HuH-7.5 (cell line): ENCODE measurements at places on chromosomes 16 and 17.

- no peak for DNase-seq
Measured at GRCh38 chr17:58327363-58328194, 1.0 kb downstream of the TSPOAP1 start.

DNA sequence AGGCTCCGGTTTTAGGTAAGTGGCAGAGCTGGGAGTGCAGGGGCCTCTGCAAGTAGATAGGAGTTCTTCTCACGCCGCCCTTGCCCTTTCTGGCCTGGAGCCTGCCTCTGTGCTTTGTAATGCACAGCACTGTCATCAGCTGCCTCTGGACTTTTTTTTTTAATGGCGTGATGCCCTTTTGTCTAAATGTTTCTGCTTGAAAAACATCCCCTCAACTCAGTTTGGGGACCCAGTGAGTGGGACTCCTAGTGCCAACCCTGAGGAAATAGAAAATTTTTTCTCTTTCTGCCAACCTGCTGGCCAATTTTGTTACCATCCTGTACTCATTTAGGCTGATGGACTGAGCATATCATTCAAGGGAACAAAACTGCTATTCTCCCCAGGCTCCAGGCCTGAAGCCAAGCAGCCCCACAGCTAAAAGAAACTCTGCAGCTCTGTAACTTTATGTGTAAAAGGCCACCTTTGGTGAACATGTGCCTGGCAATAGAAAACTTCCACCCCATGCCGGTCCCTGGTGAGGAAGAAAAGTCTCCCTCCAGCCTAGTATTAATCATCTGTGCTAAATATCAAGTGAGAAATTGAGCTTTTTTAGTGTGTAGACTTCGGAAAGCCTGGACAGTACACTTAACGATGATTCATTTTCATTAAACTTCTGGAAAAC lies 22.5 kb downstream of the SLC6A2 start:
- DNase-seq: no peak

DNA sequence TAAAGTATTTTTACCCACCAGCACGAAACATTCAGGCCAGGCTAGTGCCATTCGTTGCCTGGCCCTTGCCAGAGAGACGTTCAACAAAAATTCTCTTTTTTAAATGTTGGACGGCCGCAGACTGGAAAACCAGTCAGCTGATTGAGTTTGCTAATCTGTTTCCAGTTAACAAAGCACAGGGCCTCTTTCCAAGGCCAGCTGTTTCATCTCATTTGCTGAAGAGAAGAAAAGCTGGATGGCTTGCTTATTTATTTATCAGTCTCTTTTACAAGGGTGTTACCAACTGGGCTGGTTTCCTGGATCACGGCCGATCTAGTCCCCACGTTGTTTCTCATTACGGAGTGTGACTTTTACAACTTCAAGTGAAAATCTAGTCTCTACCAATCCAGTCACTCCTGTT lies 418.7 kb upstream of the DYNLRB2 start:
- DNase-seq: no peak

DNA sequence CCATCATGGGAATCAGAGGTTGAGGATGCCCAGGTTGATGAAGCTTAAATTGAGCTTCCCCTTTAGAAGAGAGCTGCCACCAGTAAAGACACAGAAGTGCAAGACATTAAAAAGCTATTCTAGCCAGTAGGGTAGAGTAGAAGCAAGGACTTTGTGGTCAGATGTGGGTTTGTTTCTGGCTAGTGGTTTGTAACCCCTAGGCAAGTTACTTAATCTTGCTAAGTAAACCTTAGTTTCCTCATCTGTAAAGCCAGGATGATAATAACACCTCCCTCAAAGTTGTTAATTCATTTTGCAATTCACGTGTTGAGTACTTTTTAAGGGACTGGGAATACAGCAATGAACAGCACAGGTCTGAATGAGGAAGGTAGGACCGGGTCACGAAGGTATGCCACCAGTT lies 3.6 kb downstream of the SNTB2 start:
- no peak for DNase-seq

- no peak for DNase-seq
Measured at GRCh38 chr16:66471716-66472393, 44.8 kb downstream of the BEAN1 start.

DNA sequence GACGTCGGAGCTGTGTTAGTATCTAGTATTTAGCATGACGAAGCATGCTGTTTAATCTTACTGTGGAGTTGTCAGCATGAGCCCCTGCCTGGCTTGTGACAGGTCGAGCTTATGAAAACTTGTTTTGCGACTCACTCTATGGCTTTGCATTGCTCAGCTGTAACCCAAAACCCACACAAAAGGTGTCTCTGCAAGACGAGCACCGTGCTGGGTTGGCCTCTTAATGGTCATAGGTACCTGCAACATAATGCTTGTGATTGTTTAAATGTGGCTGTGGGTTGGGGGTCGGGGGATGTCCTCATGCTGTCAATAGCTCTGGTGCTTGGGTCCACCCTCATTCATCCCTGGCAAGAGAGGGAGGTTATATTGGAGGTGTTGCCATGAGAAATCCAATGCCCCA lies 5.4 kb downstream of the NTN1 start:
- DNase-seq: no peak

DNA sequence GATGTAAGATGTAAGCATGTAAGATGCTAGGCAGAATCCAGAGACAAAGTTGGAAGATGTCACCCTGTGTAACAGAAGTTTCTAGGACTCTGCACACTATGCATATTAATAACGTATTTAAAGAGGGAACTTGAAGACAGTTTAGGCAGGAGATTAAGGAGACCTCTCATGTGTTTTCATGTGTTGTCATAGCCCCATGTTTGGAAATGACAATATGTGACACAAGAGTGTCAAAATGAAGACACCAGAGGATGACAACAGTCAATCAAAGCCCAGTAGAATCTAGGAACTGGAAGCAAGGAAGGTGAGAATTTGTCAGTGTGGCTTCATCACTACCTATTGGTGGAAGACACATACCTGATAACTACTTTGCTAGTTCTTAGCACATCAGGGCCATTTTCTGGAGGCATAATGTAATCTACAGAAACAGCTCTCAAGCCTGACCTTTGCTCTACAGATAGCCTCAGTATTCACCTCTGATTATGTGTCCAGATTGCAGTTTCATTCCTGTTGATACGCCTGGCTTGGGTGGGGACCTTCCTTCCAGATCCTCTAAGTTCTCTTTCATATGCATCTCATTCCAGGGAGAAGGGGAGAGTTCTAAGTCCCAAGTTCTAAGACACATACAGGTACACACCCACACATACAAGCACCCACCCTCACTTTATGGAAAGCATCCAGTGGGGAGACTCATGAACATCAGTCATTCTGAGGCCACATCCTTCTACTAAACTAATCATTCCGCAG lies 26.3 kb downstream of the PMP22 start:
- DNase-seq: no peak

- DNase-seq: no peak
Measured at GRCh38 chr17:4942760-4943508, 2.9 kb downstream of the RNF167 start.

- no peak for DNase-seq
Measured at GRCh38 chr17:32141679-32142037, 644 bp upstream of the RHOT1 start.

DNA sequence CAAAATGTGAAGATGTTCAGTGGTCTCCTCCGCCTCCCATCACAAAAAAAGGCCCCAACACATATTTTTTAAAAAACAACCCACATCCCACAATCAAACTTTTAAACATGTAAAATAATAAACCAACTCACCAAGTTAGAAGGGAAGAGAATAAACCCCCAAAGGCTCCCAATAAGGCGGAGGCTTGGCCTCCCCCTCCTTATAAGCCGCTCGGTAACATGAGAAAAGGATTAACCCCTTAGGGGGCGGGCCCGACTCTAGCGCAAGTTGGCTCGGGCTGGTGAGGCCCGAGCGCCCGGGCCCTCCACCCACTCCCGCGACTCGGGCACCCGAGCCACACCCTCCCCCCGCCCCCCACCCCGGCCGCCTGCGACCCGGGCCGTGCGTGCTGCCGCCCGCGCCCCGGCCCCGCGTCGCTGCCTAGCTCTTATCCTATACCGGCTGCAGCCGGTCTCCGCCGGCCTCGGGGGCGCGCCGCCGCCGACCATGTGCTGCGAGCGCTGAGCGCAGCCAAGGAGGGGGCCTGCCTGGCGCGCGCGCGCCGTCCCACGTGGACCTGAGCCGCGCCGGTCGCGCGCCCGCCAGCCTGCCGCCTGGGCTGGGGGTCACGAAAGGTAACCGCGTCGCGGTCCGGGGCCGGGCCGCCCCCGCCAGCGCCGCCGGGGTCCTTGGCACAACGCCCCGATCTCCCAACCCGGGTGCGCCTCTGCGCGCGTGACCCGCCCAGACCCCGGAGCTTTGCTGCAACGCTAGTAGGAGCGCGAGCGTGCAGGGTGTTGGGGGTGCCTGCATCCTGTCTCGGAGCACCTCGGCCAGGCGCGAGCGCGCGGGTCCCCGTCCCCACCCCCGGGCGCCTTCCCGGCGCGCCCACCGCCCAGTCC lies at the start of the genes ARSG and SLC16A6:
Gene ARSG, plus strand, starts transcription at position 541 of the 881 bp plus-strand sequence. CDS start 15,999 bp downstream, outside the sequence.
Gene SLC16A6, minus strand, starts transcription at position 173 of the 881 bp plus-strand sequence. CDS start 12,807 bp downstream, outside the sequence.
- peak; percentile 85 for DNase-seq

DNA sequence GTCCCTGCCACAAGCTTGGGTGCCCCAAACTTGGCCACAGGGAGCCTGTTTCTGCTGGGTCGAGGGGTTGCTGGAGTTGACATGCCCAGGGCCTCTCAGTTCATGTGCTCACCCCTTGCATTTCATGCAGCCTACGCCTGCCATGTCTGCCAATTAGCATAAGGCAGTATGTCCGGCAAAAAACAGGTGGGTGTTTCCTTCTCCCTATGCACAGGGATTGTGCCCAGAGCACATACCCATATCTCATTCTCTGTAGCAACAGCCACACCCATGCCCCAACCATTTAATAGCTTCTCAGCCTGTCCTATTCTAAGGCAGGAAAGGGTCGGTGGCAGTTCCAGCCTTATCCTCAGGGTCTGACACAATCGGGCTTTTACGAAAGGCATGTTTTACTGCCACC lies 340.4 kb upstream of the ASIC2 start:
- DNase-seq: no peak

DNA sequence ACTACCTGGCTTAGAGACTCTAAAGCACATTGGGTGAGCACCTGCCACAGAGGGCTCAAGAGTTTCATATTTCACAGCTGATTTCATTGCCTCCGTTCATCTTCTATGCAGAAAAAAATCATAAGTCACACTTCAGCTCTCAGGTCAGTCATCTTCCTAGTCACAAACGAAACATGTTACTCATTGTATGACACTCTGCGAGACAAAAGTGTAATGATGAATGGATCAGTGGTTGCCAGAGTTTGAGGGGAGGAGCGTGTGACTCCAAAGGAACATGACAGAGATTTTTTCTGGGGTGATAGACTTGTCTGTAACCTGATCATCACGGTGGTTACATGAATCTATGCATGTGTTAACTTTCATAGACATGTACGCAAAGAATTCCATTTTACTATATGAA lies 195.2 kb upstream of the CNTNAP4 start:
- no peak for DNase-seq

DNA sequence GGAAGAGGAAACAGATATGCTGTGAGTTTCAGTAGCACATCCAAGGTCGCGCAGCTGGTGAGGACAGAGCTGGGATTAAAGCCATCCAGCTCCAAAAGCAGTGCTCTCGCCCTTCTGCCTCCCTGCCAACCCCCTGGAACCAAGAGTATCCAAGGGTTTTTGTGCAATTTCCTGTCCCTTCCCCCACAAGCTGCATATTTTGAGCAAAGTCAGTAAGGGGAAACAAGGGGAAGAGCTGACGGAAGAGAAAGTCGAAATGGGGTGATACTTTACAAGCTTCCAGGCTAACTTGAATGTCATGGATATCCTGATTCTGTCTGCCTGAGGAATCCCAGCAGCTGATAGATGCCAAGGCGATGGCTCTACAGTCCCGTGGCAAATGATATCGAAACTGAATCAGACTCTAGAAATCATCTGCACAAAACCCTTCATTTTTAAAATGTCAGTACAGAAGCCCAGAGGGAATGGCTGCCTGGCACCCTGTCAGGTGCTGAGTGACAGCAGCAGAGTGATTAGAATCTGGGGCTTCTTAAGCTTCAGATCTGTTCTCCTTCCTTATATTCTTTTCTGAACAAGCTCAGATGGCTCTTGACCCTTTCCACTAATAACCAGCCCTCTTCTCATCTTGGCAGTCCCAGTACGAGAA lies 42.9 kb upstream of the TEKT3 start:
- DNase-seq: no peak

DNA sequence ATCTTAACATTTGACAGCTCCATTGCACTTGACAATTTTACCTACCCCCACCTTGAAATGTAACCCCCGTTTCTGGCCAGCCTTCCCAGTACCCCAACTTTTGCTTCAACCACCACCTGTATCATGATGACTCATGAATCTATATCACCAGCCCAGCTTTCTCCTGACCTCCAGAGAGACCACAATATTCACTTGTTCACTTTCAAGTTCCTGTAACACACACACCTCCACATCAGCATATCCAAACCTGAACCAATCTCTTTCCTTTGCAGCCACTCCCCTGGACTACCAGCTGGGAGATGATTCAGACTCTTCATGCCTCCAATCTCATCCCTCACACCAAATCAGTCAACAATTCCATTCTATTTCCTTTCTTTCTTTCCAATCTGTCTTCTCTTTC lies 8.0 kb downstream of the SMG6 start:
- DNase-seq: no peak

- no peak for DNase-seq
Measured at GRCh38 chr17:7589204-7589868, 558 bp downstream of the SOX15 start.
